Activated CD4-positive, alpha-beta T cell treated with anti-CD3 and anti-CD28 coated beads, Interleukin-2, Interleukin-4, amounts not matched to agents 100 ng/mL and 50 ng/mL, durations not matched to agents 16 hours and 8 hours (primary cell): ENCODE measurements at places on chromosomes 6 and 20.
A peak's percentile ranks its signal among the peaks of the same experiment; 100 is the strongest.

GRCh38 chr20:51769976-51770615 lies 1.9 kb upstream of the ATP9A start:
- no peak for DNase-seq

DNA sequence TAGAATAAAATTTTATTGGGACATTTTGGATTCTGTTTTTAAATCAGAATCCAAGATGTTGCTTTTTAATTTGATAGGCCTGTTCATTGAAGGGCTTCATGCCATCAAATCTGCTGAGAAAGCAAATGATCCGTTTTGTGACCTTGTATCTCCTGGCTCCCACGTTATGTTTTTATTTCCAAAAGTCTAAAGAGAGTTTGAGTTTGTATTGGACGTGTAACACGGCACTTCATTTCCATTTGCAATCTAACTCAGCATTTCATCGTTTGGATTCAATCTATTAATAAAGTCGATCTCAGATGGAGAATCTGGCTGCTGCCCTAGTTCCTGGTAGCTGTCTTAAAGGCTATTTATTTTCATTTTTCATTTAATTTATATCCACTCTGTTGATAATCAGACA lies 17.0 kb downstream of the KIF25 start:
- no peak for DNase-seq

- no peak for DNase-seq
These were observed 65.6 kb downstream of the PLG start for GRCh38 chr6:160767647-160768019.

- DNase-seq: no peak
These were observed 22.8 kb upstream of the RAB22A start for GRCh38 chr20:58286729-58287128.

GRCh38 chr6:25423358-25423757 lies 144.2 kb downstream of the CARMIL1 start:
- no peak for DNase-seq

DNA sequence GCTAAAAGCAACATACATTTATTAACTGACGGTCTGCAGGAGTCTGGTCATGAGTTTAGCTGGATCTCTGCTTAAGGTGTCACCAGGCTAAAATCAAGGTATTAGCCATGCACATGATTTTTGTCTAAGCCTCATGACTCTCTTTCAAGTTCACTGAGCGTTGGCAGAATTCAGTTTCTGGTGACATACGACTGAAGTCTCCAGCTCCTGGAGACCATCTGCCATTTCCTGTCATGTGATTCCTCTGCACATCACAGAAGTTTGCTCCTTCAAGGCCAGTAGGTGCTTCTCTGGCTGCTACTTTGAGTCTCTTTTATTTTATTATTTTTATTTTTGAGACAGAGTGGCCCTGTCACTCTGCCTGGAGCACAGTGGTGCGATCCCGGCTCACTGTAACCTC lies 148.4 kb upstream of the EYA4 start:
- DNase-seq: no peak

DNA sequence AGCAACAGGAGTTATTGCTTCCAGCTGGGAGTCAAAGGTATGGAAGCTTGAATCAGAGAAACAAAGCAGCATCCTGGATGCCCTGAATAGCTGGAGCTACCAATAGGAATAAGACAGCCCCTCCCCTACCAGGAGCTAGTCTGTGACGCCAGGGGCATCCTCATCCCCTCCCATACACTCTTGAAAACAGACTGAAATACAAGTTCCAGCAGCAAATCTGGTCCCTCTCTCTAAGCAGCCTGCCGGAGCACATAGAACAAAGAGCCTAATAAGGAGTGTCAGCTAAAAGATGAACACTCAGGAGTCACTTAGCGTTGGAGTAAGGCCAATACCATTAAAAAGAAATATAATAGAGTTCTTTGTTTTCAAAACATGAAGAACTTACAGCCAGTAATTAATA lies 25.6 kb downstream of the FILIP1 start:
- no peak for DNase-seq

DNA sequence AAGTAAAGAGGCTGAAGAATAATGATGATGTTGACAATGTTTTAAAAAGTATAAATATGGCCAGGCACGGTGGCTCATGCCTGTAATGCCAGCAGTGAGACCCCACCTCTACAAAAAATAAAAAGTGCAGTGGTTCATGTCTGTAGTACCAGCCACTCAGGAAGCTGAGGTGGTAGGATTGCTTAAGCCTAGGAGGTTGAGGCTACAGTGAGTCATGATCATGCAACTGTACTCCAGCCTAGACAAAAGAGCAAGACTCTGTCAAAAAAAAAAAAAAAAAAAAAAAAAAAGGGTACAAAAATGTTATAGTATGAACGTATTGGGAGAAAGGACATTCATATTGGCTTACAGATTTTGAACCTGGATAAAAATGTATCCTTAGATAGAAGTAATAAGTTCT lies 543.1 kb upstream of the IRAK1BP1 start:
- no peak for DNase-seq

GRCh38 chr6:101290346-101290745 lies 103.2 kb upstream of the GRIK2 start:
- DNase-seq: no peak

GRCh38 chr6:79913369-79913768 lies 34.0 kb downstream of the ELOVL4 start:
- DNase-seq: peak; percentile 4

GRCh38 chr20:5497556-5497955 lies 180.8 kb upstream of the PROKR2 start:
- no peak for DNase-seq

DNA sequence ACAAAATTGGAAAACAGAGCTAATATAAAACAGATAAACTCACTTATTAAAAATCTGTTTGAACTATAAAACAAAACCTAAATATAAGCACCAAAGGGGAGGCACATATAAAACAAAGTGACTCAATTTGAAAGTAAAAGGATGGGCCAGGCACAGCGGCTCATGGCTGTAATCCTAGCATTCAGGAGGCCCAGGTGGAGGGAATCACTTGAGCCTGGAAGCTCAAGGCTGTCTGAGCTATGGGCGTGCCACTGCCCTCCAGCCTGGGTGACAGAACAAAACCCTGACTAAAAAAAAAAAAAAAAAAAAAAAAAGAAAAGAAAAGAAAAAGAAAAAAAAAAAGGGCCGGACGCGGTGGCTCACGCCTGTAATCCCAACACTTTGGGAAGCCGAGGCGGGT lies 31.1 kb upstream of the SMAP1 start:
- DNase-seq: no peak

DNA sequence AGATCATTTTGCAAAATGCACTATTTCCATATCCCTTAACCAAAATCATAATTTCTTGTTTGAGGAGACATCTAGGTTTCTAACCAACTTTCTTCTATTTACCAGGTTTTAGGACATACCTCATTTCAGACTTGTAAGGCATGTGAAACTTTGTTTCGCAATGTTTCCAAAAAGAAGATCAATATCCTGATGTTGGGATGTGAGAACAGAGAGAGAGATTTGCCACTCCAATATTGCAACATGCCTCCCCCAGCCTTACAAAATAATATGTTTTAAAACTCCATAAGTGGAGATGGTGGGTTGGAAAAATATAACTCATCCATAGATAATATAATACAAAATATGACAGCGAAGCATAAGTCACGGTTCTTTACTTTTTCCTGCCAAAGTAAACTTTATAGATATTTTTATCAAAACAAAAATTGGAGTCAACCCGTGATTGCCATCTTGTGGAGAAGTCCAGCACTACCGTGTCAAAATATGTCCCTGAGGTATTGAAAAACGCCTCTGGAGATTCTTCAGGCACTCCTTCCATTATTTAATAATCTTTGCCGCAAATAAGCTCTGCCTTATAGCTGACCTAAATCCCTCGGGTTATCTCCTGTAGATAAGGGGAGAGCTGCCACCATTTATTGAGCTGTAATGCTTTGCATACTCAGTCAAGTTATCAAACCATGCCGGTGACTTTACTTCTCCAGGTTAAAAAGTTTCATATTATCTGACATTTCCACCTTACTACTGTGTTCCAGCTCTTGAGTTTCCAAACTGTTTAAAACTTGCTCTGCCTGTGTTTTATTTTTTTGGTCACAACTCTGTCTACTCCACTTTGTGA lies 534.2 kb downstream of the HACE1 start:
- DNase-seq: peak; percentile 17

- no peak for DNase-seq
These were observed 5.9 kb downstream of the ADGRF5 start for GRCh38 chr6:46915866-46916265.

DNA sequence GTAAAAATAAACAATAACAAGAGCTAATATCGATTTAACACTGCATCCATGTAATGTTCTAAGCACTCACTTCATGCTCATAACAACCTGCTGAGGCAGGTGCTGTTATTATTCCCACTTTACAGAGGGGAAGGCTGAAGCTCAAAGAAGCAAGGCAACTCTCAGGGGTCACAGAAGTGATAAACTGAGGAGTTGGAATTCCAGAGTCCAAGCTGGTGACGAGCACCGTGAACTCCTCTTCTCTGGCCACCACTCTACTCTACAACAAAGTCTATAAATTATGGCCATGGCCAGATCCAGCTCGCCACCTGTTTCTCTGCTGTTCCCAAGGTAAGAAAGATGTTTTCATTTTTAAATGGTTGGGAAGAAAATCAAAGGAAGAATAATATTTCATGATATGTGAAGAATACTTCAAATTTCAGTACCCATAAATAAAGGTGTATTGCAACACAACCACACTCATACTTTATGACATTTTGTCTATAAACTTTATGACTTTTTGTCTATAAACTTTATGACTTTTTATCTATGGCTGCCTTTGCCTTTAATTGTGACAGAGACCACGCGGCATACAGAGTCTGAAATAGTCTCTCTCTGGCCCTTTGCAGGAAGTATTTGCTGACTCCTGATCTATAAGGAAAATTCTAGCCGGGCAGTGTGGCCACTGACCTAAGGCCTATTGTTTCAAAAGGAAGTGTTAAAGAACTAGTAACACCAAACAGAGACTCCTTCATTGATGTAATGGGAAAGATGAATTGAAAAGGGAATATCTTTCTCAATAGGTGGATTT lies 113.2 kb upstream of the KCNG1 start:
- DNase-seq: no peak

DNA sequence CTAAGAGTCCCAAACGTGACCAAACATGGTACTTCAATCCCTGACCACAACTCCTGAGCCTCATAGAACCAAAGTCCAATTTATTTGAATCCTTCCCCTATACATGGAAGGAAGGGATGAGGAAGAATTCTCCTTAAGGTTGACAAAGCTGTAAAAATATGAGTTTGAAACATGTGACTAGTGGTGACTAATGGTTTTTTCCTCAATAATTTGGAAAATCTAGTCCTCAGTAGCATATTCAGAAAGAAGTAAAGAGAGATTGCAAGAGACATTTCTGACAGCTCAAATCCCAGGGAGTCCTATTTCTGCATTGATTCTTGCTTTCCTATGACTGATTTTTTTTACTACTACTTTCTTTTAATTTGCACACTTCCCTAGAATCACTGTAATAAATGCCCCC lies 443.7 kb downstream of the FRK start:
- DNase-seq: no peak

DNA sequence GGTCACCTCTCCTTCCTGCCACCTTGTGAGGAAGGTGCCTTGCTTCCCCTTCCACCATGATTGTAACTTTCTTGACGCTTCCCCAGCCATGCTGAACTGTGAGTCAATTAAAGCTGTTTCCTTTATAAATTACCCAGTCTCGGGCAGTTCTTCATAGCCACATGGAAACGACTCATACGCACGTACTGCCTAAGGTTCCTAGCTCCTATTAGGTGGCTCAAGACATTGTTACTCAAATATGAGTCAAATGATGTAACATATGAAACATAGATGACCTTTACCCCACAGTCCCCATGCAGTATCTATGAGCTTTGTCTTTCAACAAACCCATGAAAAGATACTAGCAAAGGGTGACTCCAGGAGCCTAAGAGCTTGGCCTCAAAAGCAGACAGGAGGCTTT lies 98.3 kb downstream of the SIM1 start:
- no peak for DNase-seq

DNA sequence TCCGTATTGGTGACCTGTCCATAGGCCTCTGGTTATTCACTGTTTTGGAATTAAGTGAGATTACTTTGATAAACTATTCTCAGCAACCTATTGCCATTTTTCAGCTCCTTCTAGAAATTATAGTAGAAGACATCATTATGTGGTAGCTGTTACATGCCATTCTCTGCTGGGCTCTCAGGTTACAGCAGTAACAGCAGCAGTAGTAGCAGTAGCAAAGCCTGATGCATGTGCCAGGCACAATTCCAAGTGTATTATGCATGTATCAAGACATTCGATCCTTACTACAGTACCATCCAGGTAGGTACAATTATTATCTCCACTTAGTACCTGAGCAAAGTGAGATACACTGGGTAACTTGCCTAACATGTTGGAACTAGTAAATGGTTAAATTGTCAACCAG lies 74.3 kb downstream of the RPS12 start:
- no peak for DNase-seq
